ENCODE measurements at places on chromosomes 5 and 9.

DNA sequence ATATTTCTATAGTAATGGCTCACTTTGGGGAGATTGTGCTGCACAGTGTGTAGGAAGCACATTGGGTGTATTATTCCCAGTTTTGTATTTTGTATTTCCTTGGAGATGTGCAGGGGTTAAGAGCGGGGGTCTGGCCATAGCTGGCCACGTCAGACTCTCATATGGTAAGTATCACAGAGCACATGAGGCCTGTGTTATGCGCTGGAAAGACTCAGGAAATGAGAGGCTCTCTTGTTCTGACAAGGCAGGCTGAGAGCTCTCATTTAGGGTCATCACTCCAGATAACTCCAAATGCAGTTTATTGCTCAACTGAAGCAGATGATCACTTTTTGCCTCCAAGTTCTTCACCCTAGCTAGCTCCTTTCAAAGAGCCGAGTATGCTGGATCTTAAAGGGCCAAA, 205.7 kb downstream of the NTRK2 start:
- DNase-seq = no peak

- peak; percentile 76 for DNase-seq
Measured at GRCh38 chr9:135992486-135993408, 31.6 kb upstream of the UBAC1 start.

- no peak for DNase-seq
Measured at GRCh38 chr5:73438645-73439470, 9.7 kb downstream of the FOXD1 start.

GRCh38 chr9:22855980-22856379, 409.4 kb downstream of the DMRTA1 start:
- no peak for DNase-seq

- no peak for DNase-seq
Measured at GRCh38 chr5:19067741-19068140, 920.3 kb downstream of the CDH18 start.

DNA sequence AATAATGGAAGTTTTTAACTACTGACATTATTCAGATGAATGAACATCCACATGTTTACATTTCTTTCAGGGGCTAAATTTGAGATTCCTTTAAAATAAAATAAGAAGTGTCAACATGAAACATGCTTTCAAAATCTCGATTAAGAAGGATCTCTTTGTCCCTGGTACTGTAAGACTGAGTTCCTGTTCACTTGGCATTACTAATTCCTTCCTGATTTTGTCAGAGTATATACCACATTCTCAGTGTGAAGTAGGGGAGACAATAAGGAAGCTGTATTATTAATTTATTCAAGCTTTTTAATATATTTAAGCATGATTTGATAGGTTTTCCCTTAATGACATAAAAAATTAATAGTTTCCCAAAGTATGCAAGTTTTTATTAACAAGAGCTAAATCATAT, 81.5 kb upstream of the GRHPR start:
- DNase-seq = no peak

GRCh38 chr5:56269216-56269927, 36.2 kb upstream of the ANKRD55 start:
- DNase-seq = no peak

GRCh38 chr9:4861145-4861544, 68.4 kb downstream of the RCL1 start:
- no peak for DNase-seq

GRCh38 chr5:148401604-148402003, 17.8 kb downstream of the FBXO38 start:
- no peak for DNase-seq

GRCh38 chr9:92242260-92243136, 51.0 kb downstream of the IARS1 start:
- no peak for DNase-seq

DNA sequence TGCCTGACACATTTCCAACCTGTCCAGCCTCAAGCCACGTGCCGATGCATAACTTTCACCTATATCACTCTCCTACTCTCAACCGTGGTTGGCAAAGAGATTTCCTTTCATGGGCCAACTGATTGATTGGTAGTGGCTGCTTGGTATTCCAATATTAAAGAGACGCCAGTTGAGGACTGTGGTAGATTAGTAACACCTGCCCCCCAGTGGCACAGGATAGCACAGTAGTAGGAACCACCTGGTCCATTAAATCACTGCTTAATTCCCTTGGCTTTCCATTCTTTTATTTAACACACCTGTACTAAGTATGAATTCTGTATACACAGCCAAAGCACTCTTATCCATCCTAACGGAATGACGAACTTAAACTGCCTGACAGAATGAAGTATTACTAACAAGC, 19.1 kb upstream of the FOXB2 start:
- no peak for DNase-seq

DNA sequence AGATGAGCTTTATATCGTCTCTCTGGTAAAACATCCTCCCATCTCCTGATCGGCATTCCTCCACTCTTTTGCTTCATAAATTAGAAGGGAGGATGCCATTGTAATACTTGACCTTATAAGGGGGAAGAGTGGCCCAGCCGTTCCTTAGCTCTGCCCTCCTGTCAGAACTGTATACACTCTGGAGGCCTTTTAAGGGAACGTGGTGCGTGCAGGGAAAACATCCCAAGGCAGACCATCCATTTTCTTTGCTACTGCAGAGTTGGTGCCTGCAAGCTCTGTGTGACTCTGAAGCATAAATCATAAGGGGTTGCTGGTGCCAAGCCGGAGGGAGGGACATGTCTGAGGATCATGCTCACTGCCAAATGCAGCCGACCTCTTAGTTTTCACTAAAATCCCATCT, 90.4 kb downstream of the PGM5 start:
- DNase-seq = no peak

DNA sequence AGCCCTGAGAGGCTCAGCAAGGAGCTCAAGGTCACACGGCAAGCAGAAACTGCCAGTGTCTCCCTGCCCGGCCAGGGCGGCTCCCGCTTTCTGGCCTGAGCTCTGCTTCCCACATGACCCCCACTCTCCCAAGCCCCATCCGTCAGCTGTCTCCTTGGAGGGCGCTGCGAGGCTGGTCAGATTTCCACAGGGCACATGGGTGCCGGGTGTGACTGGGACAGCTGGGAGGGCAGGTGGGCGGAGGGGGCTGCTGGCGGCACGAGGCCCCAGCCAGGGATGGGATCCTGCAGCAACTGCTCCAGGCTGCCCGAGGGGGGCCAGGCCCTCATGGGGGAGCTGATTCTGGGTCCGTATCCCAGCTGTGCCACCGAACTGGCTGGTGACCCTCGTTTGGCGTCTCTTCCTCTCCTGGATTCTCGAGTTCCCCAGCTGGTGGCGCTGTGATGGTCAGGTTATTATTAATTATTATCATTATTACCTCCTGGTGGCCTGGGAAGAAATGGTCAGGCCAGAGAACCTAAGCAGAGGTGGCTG, 12.9 kb upstream of the WDR38 start:
- DNase-seq = no peak

DNA sequence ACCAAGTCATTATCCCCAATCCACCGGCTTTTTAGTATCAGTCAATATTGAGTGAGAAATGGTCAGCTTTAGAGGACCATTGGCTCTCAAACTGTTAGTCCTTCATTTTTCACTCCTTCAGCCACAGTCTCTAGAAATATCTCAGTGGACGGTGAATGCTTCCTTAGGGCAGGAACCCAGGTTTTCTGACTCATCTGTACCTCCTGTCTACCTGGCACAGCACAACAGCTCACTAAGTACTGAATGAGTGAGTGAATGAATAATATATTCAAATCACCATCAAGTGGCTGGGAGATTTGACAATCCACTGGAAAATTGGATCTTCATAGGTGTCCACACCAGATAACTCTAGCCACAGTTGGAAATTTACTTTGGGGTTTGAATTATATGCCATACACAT, 609.5 kb upstream of the CLINT1 start:
- no peak for DNase-seq

DNA sequence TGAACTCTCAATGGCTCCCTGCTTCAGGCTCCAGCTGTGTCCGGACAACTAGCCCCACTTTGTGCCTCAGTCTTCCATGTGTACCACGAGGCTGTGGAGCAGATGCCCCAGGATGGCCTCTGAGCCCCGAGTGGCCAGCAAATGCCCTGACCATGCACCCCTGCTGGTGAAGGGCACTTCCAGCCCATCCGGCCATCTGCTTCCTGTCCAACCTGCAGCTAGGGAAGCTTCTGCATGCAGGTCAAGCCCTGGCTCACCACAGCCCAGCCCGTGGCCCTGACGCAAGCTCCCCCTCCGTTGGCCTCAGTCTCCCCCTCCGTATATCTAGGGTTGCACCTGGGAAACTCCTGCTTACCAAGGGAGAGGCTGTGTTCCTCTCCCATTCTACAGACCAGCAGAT, 4.8 kb downstream of the NINJ1 start:
- DNase-seq = no peak

DNA sequence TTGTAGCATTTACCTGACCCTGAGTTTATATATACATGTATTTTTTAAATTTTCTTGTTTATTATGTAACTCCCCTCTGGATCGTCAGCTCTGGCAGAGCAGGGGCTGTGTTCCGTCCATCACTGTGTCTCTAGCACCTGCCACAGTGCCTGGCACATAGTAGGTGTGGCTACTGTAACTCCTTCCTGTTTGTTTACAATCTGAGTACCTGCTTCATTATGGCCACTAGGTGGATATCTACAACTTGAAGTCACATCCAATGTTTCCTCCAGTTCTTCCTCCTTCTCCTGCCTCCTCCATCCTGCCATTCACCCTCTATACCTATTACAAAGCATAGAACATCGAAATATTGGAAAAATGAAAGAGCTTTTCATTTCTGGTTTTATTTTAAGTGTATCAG, 14.2 kb upstream of the PPP1R2B start:
- no peak for DNase-seq

- no peak for DNase-seq
Measured at GRCh38 chr5:28737682-28738081, 1699.3 kb upstream of the CDH9 start.

DNA sequence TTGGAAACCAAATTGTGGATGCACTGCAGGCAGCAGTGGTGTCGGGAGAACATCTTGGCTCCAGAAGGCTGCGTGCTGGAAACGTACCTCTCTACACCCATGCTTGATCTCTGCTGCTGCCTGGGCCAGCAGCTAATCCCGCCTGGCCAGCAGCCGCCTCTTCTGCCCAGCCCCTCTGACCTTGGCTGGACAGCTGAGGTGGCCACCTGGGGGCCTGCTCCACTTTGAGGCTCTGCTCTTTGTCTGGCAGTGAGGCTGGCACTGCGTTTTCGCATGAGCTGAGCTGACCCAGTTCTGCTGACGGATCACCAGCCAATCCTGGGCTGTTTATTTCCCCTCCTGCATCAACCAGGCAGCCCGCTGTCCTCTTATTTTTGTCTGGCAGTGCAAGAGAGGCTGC, 154.9 kb downstream of the TENT4A start:
- no peak for DNase-seq

DNA sequence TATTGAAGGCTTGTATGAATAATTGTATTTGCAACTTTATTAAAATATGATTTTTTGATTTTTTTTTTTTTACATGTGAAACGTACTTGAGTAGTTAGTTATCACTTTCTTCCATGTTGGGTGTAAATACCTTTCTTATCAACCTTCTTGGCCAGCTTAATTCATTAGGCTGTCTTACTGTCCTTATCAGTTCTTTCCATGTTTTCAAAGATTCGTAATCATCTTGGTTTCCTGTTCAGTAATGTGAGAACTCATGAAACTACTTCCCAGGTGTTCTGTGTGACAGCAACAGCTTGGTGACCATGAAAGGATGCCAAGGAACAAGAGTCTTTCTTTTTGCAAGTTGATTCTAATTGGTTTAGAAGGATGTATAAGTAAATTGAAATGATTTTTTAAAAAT, 100.0 kb downstream of the ADGRV1 start:
- no peak for DNase-seq

DNA sequence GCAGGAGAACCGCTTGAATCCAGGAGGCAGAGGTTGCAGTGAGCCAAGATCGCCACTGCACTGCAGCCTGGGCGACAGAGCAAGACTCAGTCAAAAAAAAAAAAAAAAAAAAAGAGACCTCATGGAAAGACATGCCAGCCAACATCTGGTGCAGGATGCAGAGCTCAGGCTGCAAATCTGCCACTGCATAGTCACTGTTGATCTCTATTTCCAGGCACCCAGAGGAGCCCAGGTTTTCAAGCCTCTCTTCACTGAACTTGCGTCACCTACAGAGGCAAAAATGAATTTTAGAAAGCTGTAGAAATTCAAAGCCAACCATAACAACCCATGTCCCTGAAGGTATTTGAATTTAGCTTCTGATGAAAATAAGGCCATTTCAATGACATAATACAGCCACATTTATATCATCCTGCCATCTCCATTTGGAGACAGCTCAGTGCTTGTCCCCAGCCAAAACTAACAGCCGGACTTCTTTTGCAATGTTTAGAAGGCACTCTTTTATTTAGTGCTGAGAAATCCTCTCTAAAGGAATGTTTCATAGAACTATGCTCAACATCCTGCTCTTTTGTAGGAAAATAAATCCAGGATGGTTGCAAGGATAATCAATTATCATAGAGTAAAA, 113.3 kb downstream of the SNX18 start:
- no peak for DNase-seq

- DNase-seq = no peak
Measured at GRCh38 chr5:654071-654778, 38.9 kb downstream of the TPPP start.

- DNase-seq = no peak
Measured at GRCh38 chr9:109108318-109108717, 11.4 kb downstream of the TMEM245 start.

- no peak for DNase-seq
Measured at GRCh38 chr9:127809002-127809539, 6.4 kb downstream of the FPGS start.

- no peak for DNase-seq
Measured at GRCh38 chr5:142888469-142889085, 118.4 kb downstream of the ARHGAP26 start.

DNA sequence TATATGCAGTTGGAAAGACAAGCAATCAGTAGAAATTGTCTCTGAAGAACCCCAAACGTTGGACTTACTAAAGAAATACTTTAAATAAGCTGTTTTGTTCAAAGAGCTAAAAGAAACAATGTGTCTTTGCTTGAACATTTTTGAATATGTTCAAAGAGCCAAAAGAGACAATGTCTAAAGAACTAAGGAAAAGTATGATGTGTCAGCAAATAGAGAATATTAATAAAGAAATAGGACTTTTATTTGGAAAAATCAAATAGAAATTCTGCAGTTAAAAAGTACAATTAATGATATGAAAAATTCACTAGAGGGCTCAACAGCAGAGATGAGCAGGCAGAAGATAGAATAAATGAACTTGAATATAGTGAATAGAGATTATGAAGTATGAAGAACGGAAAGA, 19.2 kb downstream of the TAS2R1 start:
- no peak for DNase-seq

- no peak for DNase-seq
Measured at GRCh38 chr5:124634228-124634739, 112.2 kb downstream of the ZNF608 start.
